Posterior vena cava (tissue), 2 donors: ENCODE measurements at places on chromosomes 1 and 21.
A peak's percentile ranks its signal among the peaks of the same experiment; 100 is the strongest.

DNA sequence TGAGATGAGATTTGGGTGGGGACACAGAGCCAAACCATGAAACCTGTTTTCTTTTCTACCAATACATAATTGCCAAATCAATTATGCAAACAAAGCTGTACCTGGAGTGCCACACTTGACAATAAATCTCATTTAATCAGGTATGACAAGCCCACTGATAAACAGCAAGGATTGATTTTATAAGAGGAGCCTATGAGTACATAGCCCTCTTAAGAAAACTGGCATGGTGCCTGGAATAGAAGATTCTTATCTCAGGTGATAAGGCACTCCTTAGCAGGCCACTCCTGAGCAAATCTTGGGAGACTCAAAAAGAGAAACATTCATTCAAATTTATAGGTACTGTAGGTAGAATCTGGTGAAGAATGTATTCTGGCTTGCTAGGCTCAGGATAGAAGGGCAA lies 28.6 kb upstream of the PDE4B start:
- no peak for DNase-seq

DNA sequence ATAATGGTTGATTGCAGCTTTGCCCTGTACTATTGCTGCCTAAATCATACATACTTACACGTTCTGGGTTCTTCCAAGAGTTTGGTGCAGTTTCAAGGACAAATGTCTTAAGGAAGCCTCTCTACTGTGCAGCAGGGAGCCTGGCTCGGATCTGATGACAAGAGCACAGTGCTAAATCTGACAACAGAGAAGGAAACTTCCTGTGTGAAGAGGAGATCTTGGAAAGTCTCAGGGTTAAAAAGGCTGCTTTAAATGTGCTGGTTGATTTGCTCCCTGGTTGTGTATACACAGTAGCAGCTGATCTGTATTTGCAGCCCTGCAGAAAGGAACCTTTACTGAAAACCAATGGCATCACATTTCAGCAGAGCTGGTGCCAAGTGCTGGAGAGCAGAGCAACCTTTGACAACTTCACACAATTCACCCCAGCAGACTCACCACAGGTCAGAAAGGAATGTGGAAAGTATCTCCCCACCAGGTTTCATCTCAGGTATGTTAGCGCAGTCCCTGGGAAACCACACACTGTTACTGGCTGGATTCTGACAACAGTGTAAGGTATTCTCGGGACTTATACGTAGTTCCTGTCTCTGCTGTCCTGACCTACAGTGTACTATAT lies 355.0 kb upstream of the ESRRG start:
- no peak for DNase-seq

- DNase-seq = peak; percentile 36
Measured at GRCh38 chr1:205690122-205690756, 9.9 kb upstream of the SLC45A3 start.

DNA sequence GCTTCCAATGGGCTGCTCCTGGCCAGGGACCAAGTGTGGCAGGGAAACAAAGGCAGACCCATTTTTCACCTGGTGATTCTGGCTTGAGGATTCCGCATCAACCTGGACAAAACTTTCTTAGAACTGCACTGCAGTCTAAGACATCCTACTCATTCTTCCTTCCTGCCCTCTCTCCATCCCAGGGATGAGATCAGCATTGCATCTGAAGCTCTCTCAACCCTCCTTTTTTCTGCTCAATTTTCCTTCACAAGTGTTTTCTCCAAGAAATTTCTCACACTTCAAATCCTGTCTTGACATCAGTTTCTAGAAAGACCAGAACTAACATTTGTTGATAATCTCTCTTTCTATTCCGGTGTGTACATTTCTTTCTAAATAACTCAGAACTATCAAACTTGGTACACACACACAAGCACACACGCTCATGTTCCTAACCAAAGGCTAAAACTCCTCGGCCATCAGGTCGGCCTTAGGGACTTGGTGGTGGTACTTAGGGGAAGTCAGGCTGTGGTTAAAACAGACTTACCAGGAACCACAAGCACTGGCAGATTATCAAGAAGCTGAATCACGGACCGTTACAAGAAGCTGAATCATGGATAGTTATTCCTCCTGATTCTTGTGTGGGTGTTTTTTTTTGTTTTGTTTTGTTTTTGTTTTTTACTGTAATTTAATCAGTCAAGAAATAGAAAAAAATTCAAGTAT lies 21.0 kb upstream of the CXADR start:
- no peak for DNase-seq

DNA sequence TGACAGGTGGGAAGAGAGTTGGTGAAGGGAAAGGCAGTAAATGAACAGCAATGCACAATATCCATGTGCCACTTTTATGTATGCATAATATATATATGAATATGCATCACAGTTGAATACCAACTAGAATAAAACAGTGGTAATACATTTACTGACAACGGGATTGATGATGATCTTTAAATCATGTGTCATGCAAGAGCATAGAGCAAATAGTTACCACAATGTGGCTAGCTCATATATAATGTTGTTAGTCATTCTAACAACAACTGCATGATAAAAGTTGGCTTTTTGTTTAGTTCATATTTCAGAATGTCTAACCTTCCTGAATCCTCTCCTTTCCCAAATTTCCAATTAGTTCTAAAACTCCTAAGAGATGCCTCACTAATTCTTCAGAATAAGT lies 46.4 kb downstream of the GORAB start:
- no peak for DNase-seq

GRCh38 chr1:105137543-105138457 lies 1388.1 kb downstream of the AMY1C start:
- DNase-seq = no peak

- no peak for DNase-seq
Measured at GRCh38 chr1:39754026-39754570, 15.4 kb downstream of the PPIE start.

GRCh38 chr1:165408518-165408917 lies 36.4 kb downstream of the RXRG start:
- no peak for DNase-seq
